ENCODE measurements at places on chromosomes 1 and 21.

GRCh38 chr1:84506729-84507453 is 510 bp upstream of the GNG5 start:
- no peak for DNase-seq

- DNase-seq: no peak
Measured at GRCh38 chr1:168861421-168862004, 132.5 kb upstream of the DPT start.

DNA sequence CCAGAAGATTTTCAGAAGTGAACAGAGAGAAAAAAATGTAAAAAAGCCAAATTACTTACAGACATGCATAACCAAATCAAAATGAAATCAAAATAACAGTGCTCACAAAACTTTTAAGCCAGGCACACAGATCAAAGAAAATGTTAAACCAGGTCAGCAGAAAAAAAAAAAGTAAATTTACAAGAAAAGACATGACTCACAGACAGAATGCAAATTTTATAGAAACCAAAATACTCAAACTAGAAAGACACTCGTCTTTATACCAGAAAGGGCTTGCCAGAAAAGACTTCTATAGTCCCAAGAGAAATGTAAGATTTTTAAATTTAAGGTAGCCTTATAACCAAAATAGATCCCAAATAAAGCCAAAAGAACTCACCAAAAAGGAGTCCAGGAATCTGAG is 86.5 kb upstream of the COG2 start:
- no peak for DNase-seq

GRCh38 chr1:206961668-206962067 is 8.6 kb downstream of the FCAMR start:
- DNase-seq: no peak

- DNase-seq: no peak
Measured at GRCh38 chr1:4797016-4797410, 142.6 kb downstream of the AJAP1 start.

DNA sequence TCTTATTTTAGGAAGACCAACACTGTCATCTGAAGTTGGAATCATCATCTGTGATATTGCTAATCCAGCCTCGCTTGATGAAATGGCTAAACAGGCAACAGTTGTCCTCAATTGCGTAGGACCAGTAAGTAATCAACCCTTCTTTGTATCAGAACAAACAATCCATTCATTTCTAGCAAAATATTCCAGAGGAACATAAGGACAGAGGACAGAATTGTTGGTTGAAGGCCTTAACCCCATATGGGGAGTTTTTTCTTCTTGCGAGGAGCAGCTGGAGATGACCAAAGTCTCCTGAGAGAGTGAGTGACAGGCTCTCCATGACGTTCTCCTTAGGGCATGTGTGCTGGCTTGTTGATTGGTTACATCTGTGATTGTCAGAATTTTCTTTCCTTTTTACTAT is 2.7 kb downstream of the SCCPDH start:
- DNase-seq: no peak

DNA sequence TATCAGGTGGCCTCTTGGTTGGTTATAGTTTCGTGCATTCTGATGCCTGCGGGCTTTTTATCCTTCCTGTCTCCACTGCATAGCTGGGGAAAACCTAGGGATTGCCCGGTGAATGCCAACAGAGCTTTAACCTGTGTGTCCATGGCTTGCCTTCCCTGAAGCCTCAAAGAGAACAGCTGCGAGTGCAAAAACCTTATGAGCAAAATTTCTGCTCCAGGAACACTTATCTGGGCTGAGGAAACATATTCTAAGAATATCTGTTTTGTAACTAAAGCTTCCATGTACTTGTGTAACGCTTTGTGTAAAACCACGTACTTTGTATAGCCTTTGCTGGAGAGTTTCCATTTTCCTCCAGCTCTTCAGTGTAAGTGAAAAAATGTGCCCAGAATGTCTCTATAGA is 7.2 kb downstream of the CNST start:
- DNase-seq: no peak

DNA sequence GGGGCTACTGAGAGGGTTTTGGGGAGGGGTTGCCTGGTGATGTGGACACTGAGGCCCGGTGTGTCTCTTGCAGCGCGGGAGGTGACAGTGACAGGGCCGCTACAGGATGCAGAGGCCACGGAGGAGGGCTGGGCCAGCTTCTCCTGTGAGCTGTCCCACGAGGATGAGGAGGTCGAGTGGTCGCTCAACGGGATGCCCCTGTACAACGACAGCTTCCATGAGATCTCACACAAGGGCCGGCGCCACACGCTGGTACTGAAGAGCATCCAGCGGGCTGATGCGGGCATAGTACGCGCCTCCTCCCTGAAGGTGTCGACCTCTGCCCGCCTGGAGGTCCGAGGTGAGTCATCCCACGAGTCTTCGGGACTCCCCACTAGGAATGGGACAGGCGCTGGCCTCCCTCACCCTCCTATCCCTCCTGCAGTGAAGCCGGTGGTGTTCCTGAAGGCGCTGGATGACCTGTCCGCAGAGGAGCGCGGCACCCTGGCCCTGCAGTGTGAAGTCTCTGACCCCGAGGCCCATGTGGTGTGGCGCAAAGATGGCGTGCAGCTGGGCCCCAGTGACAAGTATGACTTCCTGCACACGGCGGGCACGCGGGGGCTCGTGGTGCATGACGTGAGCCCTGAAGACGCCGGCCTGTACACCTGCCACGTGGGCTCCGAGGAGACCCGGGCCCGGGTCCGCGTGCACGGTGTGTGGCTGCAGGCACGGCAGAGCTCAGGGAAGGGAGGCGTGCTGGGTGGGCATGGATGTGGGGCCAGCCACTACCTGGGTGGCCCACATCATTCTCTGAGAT is 72.5 kb downstream of the OBSCN start:
- DNase-seq: no peak
